ENCODE measurements at places on chromosomes 6 and 20.

DNA sequence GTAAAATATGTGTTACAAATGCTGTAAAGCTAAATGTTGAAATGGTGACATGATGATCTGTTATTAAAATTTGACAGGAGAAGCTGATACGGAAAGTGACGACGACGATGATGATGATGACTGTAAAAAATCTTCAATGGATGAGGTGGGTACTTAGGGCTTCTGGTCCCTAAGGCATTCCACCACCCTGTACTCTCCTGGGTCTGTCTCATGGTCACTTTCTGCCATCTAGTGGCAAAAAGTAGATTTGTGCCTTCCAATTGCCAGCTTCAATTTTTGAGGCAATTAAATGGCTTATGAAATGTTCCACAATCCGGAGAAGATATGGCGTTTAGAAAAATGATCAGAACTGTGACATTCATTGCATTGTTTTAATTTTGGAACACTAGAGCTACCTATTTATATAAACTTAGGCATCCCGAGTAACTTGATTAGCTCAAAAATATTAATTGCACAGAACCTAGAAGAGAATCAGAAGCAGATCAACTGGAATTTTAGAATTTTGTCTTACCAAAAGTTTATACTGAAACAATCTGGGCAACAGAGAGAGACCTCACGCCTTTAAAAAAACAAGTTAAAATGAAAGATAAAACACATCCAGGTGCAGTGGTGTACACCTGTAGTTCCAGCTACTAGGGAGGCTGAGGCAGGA, 346.5 kb upstream of the PLCB4 start:
- DNase-seq = no peak

- DNase-seq = no peak
Measured at GRCh38 chr20:17659801-17660200, 22.2 kb downstream of the RRBP1 start.

DNA sequence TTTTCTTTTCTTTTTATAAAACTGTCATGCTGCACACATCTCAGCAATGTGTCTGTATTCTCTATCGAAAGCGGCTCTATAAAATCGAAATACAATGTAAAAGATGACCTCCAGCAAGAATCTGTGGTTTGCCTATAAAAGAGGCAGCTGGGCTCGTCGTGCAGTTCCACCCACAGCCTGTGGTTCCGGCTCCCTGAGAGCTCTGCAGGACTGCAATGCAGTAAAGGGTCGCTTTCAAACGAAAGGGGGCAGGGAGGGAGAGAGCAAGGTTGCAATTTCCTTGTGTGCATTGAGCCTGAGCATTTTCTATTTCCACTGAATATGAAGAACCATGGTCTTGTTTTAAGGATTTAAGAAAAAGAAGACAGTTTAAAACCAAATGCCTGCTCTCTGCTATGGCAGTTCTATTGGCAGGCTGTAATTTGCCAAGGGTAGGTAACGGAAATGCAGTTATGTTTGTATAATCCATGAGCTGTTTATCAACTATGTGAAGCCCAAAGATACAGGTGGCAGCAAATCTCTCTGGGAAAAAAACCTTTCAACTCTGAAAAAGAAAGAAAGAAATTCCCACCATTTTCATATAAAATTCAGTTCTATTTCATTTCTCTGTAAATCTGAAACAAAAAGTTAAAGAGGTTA, 236.5 kb downstream of the HACE1 start:
- DNase-seq = no peak

DNA sequence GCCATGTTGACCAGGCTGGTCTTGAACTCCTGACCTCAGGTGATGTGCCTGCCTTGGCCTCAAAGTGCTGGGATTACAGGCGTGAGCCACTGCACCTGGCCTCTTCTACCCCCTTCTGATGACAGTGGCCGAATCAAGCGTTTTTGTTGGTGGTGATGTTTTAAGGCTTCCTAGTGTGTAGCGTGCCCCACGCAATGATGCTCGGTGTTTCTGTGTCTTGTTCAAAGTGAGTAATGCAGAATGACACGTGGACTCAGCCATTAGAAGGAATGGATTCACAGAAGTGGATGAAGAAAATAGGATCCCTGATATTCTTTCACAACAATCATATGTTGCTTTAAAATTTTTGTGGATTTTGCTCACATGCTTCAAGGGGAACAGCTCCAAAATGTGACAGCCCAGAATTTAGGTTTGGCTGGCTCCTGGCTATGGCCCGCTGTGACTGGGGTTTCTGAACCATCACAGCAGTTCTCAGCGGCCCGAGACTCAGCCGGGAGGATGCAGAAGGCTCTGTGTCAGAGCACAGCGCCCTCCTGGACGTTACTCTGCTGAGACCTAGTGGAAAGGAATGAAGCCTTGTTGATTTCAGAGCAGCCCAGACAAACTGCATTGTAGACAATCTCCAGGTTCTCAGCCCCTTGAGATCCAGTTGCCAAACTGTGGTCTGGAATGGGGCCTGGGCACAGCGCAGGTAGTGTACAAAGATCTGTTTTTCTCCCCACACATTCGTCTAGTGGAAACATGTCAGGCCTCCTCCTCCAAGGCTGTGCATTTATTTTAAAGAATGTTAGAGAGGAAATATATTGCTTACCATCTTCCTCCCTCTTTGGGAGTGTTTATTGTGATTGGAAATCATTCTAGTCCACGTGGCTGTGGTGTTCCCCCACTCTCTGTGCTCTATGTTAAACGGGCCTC, 57.6 kb upstream of the TIAM2 start:
- no peak for DNase-seq

GRCh38 chr6:35259948-35260590, 534 bp downstream of the ZNF76 start:
- DNase-seq = peak; percentile 64

GRCh38 chr6:96499781-96500180, 21.8 kb upstream of the UFL1 start:
- DNase-seq = no peak

- DNase-seq = no peak
Measured at GRCh38 chr6:61980622-61981021, 305.4 kb downstream of the KHDRBS2 start.

GRCh38 chr6:32045811-32046449, 7.7 kb downstream of the CYP21A2 start:
- DNase-seq = no peak
